ENCODE measurements at places on chromosomes 5 and 9.

- DNase-seq = no peak
Observed at GRCh38 chr5:138351056-138351455, 1.4 kb upstream of the KDM3B start.

DNA sequence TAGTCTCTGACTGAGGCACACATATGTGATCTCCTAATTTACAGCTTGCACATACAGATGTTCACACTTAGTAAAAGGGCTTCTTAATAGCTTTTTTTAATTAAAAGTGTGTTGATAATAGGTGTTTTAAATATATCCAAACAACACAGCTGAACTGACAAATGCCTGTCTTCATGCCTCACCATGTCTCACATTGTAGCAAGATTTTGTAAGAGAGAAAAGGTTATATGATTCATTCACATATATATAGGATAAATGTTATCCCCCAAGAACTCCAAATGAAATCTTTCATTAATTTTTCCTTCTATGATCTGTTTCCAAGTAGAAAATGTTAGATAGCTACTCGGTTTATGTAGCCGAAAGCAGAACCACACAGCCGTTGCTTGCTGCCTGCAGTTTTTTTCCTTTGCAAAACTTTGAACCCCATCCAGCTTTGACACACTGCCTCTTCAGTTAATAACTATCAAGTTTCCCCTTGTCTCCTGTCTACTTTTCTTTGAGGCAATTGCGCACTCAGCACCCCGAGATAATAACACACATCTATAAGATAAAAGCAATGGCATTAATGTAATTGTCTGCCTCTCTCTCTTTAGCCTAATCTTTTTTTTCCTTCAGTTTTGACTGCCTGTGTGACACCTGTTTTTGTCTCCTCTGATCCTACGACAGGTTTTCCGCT, 299.2 kb downstream of the BNC2 start:
- no peak for DNase-seq

DNA sequence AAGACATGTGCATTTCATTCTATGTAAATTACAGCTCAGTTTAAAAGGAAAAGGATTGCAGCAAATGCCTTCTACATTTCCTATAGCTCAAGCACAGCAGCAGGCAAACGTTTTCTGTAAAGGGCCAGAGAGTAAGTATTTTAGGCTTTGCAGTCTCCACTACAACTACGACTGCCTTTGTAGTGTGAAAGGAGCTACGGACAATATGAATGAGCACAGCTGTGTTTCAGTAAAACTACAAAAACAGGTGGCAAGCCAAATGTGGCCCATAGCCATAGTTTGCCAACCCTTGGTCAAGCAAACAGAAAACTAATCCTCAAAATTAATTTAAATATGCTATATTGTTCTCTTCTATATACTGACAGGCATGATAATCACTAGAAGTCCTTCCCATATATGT, 7.2 kb downstream of the PTBP3 start:
- DNase-seq = no peak

GRCh38 chr5:98104454-98105188, 668.8 kb upstream of the RGMB start:
- DNase-seq = no peak

DNA sequence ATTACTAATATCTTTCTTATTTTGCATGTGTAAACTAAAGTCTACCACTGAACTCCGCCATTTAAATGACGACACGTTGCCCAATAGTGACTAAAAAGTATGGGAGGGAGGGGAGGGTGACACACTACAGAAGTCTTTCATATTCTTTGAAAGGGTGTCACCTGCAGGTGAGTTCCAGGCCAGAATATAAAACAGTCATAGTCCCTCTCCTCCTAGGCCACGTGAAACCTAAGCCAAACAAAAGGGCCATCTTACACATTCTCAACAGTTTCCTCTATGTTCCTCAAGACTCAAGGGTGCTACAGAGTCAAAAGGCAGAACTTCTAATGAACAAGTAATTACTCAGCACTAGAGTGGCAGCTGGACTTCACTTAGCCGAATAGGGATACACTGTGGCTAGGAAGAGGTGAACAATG, 6.4 kb downstream of the CEMIP2 start:
- DNase-seq = no peak

GRCh38 chr9:127030814-127031740, 91.4 kb downstream of the ANGPTL2 start:
- no peak for DNase-seq

DNA sequence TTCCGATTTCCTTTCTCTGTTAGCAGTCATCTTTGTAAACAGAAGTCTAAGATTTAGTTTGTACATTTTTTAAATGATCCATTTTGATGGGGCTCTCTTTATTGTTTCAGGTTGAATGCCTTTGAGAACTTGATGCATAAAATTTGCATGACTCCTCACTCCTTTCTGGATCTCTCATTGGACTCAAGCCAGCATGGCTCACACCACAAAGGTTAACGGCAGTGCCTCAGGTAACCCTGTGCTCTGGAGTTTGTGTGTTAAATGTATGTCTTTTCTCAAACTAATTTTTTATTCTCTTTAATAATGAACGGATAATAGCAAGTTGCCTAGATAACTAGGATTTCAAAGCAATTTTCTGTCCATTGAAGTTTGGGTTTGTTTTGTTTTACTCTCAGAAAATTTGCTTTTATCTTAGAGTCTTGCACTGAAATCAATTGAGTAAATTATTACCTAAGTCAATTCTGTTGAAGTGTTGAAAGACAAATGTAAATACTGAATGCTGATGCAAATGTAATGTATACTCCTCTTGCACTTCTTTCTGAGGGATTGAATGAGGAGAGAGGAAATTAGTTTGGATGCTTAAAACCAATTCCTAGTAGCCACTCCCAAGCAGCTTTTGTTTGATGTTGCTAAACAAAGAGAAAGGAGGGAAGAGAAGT, 164.6 kb upstream of the DMRT1 start:
- no peak for DNase-seq

GRCh38 chr5:139667001-139667729, 19.0 kb downstream of the CXXC5 start:
- no peak for DNase-seq

DNA sequence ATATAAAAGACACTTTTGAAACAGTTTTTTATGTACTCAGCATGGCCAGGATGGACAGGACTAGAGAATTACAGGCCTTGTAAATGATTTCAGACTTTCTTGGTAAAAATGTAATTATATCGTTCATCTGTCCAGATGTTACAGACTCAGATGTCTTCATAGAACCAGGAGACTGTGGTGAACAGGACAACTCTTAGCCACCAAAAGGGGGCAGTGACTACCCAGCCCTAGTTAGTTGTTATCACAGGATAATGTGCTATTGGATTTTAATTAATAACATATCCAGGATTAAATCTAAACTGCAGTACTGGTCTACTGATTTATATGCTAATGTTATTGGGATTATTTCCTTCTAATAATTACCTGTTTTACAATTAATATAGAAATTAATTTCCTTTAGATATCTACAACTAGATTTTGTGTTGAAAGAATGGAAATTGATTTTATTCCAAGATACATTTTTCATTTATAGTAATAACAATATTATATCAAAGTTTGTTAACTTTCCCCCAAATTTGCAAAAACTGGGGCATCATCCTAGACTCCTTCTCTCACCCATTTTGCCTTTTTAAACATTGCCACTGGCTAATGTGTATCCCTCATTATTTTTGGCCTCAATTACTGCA, 99.4 kb downstream of the MTREX start:
- DNase-seq = no peak

DNA sequence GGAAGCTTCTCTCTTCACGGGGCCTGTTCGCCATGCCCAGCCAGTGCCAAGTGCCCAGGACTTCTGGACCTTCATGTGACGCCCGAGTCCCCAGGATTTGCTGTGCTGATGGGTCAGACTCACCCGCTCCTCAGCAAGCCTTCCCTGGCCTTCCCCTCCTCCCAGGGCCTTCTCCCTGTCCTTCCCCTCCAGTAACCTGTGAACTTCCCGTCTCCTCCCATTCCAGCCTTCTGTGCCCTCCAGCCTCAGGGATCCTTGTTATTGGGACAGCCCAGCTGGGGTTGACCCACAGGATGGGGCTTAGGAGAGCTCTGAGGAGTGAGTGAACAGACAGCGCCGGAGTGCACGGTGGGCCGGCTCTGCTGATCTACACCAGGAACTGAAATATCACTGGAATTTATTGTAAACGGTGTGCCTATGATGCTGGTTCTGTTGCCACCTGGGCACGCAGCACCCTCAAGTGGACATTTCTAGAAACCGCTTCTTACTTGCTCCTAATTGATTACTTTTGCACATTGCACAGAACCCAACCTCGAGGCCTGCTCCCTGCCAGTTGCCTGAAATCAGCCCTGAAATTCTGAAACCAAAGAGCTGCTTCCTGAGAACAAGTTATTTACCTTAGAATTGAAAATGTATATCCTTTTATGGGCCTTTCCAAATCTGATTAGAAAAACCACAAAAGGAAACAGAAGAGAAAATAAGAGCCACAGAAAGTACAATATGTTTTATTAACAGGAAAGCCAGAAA, 1.5 kb downstream of the SPAAR start:
- no peak for DNase-seq

DNA sequence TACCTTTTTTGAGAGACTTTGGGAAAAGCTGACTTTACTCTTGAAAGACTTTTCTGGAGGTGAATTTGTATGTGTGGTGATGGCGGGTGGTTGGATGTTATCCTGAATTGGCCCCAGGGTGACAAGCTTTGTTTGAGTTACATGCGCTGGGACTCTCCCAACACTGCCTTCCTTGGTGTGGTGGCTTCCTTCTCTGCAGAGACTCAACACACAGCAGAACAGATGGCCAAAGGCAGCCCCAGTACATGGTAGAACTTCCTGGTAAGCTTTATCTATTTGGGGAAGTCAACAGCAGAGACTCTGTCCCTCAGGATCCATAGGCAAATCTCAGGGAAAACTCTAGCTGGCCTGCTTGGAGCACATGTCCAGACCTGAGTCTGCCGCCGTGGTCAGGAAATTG, 18.1 kb downstream of the C1QTNF2 start:
- DNase-seq = no peak

DNA sequence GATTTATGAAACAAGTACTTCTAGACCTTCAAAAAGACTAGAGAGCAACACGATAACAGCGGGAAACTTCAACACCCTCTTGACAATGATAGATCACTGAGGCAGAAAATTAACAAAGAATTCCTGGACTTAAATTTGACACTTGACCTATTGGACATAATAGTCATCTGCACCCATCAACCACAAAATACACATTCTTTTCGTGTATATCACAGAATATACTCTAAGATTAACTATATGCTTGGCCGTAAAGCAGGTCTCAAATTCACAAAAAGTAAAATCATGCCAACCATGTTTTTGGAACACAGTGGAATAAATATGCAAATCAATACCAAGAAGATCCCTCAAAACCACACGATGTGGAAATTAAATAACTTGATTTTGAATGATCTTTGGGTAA, 559.4 kb downstream of the DNAH5 start:
- DNase-seq = no peak

DNA sequence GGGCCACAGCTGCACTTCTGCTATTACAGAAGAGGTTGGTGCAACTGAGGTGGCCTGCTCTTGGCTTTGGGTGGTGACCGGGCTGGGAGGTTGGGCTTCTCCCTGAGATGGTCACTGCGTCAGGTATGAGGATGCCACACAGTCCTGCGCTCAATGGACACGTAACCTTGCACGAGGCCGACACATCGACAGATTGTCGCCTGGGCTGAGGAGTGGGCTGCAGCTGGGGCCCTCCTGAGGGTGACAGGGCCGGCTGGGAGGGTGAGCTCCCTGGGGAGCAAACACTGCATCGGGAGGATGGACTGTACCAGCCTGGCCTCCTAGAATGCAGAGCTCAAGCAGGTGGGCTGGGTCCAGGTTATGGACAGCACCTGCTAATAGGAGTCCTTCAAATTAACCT, 261.1 kb upstream of the ADAMTS16 start:
- no peak for DNase-seq

DNA sequence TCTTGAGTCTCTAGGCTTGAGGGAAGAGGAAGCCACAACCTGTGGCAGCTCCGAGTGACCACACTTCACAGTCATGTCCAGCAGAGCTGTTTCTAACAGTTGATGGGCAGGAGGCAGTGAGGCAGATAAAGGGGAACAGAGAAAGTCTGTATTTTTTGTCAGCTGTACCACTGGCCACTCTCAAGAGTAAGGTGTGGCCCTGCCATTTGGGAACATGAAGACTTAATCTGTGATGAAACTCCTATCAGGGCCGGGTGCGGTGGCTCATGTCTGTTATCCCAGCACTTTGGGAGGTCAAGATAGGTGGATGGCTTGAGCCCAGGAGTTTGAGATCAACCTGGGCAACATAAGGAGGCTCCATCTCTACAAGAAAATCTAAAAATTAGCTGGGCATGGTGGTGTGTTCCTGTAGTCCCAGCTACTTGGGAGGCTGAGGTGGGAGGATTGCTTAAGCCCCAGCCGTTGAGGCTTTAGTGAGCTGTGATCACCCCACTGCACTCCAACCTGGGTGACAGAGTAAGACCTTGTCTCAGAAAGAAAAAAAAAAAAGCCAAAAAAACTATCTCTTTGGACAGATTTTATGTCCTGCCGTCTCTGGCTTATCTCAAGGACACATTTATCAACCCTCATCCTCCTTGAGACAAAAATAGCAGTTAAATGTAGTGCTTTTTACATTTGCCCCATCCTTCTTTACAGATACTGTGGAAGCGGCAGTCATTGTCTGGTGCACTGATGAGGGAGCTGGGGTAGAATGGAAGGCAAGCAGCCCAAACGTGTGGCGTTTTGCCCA, 11.9 kb upstream of the COL15A1 start:
- DNase-seq = no peak

GRCh38 chr5:123807177-123807945, 295.4 kb downstream of the CSNK1G3 start:
- DNase-seq = peak; percentile 34

- DNase-seq = peak; percentile 16
Observed at GRCh38 chr9:109705515-109705914, 74.5 kb upstream of the PALM2AKAP2 start.

- DNase-seq = no peak
Observed at GRCh38 chr5:152523964-152524363, 118.9 kb upstream of the NMUR2 start.

GRCh38 chr5:32836176-32836575, 125.1 kb downstream of the NPR3 start:
- DNase-seq = no peak

GRCh38 chr5:176732736-176733405, 77.5 kb upstream of the UNC5A start:
- no peak for DNase-seq

DNA sequence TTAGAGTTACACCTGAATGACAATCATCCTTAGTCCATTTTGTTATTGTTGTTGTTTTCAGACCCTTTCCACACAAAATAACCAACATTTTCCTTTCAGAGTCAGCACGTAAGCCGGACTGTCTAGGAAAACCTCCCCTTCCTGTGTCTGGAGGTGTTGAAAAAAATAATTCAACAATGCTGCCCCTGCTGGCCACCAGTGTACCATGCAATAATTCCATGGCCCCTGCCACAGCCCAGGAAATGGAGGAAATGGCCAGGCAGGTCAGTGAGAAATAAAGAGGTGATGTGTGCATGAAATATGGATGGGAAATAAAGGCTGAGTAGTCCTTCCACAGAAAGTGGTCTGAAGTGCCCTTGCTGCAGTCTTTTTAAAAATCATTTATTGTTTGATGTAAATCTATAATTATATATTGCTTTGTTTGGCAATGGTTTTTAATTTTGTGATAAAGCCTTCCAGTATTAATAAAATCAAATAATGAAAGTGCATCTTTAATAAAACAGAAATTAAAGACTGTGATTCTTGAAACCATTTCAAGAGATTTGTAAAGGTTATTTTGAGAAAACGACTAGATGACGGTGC, 152.8 kb upstream of the PAPPA start:
- DNase-seq = no peak

GRCh38 chr9:2837915-2838314, 6.0 kb downstream of the PUM3 start:
- no peak for DNase-seq
